ENCODE measurements at places on chromosomes 5 and 9.

- peak; percentile 40 for DNase-seq
These were observed at the start of gene FGF18 for GRCh38 chr5:171418982-171419687. TSS of gene FGF18 (plus strand) at chr5:171419647. CDS start at chr5:171420200, 553 bp downstream.

GRCh38 chr9:101399643-101399970, 956 bp downstream of the ZNF189 start:
- DNase-seq, result no peak

DNA sequence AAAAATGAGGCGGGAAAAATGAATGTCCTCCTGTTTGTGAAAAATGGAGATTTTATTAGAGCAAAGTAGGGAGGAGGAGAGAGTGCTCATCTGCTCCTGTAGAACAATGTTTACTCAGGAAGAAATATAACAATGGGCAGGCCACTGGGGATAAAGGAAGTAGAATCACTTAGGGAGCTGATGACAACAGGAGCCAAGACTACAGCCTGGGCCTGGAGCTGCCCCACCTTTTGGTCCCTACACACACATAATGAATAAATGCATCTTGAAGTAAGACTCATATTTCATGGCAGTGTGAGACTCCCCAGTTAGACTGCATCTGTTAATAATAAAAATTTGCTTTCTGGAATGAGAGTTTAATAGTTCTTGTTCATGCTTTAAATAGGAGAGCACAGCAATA, 1939.8 kb downstream of the EFNA5 start:
- DNase-seq, result no peak

- DNase-seq, result no peak
These were observed 1197.5 kb upstream of the CDH18 start for GRCh38 chr5:21185536-21185935.

GRCh38 chr9:113910036-113910639, 34.0 kb downstream of the ZNF618 start:
- no peak for DNase-seq

DNA sequence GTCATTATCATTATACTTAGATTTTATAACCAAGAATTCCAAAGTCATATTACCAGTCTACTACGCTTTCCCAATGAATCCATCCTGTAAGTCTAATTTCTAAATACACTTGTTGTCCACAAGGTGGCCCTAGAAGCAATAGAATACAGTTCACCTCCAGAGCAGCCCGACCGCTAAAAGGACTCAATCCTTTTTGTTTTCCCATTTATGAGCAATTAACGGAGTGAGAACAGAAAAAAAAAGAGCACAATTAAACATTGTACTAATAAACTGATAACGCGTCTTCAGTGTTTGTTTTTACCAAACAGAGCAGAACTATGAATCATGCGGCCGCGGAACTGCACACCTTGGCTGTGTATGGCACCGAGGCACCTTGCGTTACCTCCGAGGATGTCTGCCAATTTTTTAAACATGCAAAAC, 160.7 kb upstream of the DAPK1 start:
- DNase-seq, result no peak

- no peak for DNase-seq
These were observed 221.8 kb downstream of the MEF2C start for GRCh38 chr5:88660947-88661805.

DNA sequence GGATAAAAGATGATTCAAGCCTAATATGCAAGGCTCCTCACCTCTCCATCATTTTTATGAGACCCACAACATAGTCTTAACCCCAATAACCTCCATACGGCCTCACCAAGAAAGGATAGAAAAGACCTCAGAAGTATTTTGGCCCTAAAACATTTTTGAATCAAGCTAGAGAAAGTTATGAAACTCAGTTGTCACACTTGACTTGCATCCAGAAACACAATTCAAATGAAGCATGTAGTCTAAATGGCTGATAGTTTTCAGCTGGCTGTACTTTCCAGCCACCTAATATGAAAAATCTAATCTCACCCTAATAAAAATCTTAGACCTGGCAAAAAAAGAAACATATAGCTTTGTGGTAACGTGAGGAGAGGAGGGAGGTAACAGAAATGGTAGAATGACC, 116.1 kb downstream of the ARL15 start:
- DNase-seq, result no peak

GRCh38 chr5:126044111-126044668, 379.0 kb upstream of the GRAMD2B start:
- DNase-seq, result no peak

GRCh38 chr9:125932012-125932411, 184.8 kb downstream of the PBX3 start:
- no peak for DNase-seq

DNA sequence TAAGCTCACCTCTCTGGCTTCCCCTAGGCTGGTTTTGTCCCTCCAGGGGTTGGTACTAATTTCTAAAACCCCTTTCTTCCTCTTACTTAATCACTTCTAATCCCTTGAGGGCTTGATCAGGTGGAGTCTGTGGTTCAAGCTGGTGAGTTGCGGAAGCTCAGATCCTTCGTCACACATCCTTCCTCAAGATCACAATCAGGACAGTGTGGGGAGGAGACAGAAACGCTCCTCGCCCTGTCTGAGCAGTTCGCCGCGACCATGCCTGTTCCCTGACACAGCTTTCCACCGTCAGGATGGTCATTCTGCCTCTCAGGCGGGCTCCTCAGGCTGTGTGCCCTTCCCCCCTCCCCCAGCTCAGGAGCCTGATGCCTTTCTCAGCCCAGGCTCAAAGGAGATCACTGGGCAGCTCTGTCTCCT, 24.3 kb downstream of the CPLX2 start:
- peak; percentile 55 for DNase-seq

All from T-helper 22 cell (primary cell).